ENCODE measurements at places on chromosomes 7 and 10. TPM values are rescaled to one million over a fixed set of nuclear protein-coding genes. Genes with fewer than 3 reads are reported as not detected.

The ZNF488 gene
- total RNA-seq: 0.18 TPM

The ICA1 gene
- total RNA-seq: 0.45 TPM

The TEX36 gene
- 2.1 TPM for total RNA-seq

The GRM3 gene
- total RNA-seq: not detected

The SPDYE16 gene
- total RNA-seq: 0.09 TPM

The HEPACAM2 gene
- total RNA-seq: not detected

The CTNNA3 gene
- not detected for total RNA-seq

The NEUROD6 gene
- not detected for total RNA-seq

The VAX1 gene
- not detected for total RNA-seq

All from fibroblast of the aortic adventitia (primary cell).